ENCODE measurements at places on chromosomes 4 and X.
A peak's percentile ranks its signal among the peaks of the same experiment; 100 is the strongest.

DNA sequence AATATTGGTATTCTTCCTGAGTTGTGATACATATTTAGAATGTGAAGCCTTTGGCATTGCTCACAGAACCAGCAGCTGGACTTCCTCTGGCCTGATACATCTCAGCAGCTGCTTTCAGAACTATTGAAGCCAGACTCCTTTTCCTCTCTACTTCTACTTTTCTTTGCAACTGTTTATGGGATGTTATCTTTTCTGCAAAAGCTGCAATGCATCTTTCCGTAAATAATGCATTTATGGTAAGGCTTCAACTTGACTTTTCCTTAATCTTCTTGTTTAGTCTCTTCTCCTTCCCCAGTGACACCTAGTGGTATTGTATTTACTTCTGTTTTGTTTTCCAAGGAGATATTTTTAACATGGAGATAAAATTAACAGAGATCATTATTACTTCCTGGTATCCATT, 1548.7 kb downstream of the PCDH7 start:
- no peak for DNase-seq

GRCh38 chr4:152590179-152591031, 54.5 kb upstream of the FBXW7 start:
- peak; percentile 45 for DNase-seq

DNA sequence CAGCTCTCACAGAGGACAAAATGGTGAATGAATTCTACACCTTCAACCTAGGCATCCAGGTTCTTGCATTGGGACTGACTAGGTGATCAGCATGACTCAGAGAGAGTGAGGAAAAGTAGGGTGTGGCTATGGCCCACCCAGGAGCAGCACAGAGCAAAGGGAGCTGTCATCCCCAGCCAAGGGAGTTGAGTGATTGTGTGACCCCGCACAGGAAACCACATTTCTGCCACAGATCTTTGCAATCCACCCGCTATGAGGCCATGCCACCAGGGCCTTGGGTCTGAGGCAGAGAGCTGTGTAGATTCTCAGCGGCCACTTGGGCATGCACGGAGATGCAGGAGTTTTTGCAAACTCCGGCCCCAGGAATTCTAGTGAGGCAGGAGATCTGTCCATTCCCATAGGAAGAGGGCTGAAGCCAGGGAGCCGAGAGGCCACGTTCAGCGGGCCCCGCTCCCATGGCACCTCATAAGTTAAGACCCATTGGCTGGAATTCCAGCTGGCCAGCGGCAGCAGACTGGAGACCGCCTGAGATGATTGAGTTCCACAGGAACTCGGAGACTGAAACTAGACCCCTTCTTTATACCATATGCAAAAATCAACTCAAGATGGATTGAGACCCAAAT, 75.9 kb downstream of the NAA11 start:
- DNase-seq, result no peak

- DNase-seq, result peak; percentile 68
These were observed 42.2 kb downstream of the SH2D1A start for GRCh38 chrX:124388562-124388961.

- DNase-seq, result no peak
These were observed 12.4 kb upstream of the CTBP1 start for GRCh38 chr4:1261107-1261928.

GRCh38 chr4:99886146-99886545, 8.1 kb downstream of the LAMTOR3 start:
- DNase-seq, result no peak

DNA sequence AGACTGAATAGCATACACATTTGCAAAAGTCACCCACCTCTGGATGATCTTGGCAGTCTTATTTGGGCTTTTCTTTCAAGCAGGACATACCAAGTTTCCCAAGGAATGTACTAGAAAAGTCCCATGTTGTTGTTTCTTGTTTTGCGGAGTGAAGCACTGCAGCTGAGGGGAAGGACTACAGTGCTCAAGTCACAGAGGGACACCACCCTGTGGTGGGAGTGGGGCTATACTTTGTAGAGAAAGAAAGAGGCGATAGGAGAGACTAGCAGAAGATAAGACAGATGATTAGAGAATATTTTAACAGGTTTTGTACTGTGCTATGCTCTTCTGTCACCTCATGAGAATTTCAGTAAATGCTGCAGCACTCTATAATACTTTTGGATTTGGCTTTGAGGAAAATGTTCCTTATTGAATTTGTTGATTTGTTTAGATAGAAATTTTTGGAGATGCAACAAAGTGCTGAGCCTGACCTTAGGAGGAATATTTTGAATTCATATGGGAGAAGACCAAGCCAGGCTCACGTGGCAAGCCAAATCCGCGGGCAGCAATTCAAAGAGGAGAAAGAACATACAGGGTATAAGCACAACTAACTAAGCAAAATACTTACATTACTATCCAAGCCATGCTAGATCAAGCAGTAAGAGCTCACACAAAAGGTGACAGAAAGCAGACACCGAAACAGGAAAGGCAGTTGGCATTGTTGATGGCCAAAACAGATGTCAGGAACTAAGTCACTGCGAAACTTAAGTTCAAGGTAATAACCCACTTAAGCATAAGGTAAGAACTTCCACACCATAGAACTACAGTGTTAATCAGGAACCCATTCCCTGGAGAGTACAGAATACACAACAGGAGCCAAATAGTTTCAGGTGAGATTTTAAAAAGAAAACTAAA, 280.3 kb upstream of the INTU start:
- DNase-seq, result no peak

DNA sequence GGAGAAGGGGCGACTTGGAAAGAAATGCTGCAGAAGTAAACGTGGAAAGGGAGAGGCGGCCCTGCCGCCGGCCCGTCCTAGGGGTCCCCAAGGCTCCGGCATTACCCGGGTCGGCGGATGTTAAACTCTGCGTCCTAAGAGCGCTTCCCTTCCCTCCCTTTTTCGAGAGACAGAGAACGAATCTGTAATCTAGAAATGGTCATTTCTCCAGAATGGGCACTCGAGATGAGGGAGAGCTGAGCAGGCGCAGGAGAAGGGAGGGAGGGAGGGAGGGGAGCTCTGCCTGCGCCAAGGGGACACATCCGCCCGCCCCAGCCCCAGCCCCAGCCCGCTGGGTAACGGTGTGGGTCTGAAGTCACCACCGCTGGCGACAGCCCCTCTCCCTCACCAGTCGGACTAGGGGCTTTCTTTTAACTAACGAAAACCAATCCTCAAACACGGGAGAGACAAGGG, 1.7 kb downstream of the HCFC1 start:
- DNase-seq, result no peak

DNA sequence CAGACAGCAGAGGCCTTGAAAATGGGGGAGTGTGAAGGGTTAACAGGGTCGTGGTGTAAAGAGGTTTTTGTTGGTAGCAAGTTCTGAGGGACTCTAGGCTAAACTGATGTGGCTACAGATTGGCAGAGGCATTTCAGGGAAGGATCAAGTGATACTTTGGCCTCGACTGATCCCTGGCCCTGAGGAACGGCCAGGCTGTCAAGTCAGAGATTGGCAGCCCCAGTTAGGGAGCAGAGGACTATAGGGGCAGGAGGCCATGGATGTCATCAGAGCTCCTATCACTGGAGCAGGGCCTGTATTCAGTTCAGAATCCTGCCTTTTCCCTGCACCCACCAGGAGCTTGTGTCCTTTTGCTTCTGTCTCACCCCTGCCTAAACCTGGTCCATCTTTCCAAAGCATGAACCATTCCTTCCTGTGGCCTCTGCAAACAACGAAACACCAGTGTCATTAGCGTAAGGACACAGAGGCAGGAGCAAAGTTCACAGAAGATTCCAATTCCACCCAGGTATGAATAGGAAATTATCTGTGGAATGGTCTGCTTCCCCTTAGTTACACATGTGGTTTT, 613.1 kb downstream of the MID1IP1 start:
- no peak for DNase-seq

- DNase-seq, result peak; percentile 87
These were observed at the start of gene TMSB15A for GRCh38 chrX:102515975-102516941. TSS of gene TMSB15A (minus strand) at chrX:102516739.

Measured in femur (tissue), 1 donor.